Naive B cell (primary cell): ENCODE measurements at places on chromosomes 3 and 15.
A peak's percentile ranks its signal among the peaks of the same experiment; 100 is the strongest.

GRCh38 chr3:57753016-57753415 is 3.1 kb upstream of the SLMAP start:
- no peak for DNase-seq

GRCh38 chr3:186077466-186077865 is 31.4 kb downstream of the ETV5 start:
- DNase-seq: no peak

- no peak for DNase-seq
Observed at GRCh38 chr3:186506857-186507256, 37.3 kb downstream of the CRYGS start.

DNA sequence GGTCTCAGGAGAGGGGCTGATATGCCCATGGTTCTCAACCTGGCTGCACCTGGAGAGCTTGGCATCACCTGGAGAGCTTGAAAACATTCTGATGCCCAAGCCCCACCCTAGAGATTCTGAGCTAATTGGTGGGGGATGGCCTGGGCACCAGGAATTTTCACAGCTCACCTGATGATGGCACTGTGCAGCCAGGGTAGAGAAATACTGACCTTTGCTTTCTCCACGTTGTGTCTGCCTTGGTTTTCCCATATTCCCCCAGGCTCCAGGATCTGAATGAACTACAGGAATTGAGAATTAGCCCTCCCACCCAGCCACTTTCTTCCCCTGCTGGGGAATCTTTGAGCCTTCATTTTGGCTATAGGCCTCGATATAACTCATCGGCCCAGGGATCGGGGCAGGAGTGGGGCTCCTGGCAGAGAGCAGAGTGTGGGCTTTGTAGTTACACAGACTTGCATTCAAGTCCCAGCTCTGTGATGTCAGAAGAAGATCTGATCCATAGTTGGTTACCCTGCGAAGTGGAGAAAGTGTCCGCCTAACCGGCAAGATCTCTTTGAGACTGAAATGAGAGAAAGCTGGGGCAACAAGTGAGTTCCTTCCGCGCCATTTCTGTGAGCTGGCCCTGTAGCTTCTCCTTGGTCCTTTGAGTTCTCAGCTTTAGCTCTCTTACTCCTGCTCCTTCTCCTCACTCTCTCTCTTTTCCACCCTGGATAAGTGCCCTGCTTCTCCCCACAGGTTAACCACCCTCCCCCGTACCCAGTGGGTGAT is 33.1 kb upstream of the UBE2Q2 start:
- DNase-seq: no peak

GRCh38 chr3:155342344-155342743 is 48.9 kb upstream of the STRIT1 start:
- DNase-seq: no peak

- DNase-seq: no peak
Observed at GRCh38 chr3:171649267-171649666, 161.0 kb downstream of the PLD1 start.

DNA sequence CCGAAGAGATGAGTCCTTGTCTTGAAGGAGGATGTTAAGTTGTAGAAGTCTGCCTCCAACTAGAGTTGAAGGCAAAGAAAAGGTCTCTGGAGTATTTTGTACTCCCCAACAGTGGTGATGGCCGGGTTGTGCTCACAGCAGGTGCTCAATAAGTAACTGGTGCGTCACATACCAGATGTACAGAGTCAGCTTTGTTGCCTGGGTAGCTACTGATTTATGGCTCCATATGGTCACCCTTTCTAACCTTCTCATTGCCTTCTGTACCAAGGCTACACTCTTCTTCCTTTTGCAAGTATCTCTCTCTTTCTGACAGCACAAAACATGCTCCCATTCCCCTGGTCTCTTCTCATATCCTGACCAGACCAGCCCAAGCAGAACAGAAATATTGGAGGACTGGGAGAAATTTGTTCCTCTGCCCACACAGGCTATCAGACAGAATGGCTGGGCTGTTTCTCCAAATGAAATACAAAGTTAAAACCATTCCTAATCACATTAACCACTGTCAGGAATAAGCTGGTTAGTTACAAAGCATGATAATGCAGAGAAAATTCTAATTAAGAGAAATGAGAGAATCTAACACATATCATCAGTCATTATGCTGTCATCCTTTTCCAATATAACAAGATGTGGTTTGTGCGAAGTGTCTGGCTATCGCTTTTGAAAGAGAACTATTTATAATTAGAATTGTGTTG is 150.1 kb upstream of the LRRN1 start:
- DNase-seq: no peak

- no peak for DNase-seq
Observed at GRCh38 chr15:89794627-89795241, 18.6 kb downstream of the MESP2 start.

GRCh38 chr3:62624185-62624584 is 250.8 kb upstream of the FEZF2 start:
- DNase-seq: no peak

GRCh38 chr3:9206287-9206686 is 43.2 kb downstream of the SRGAP3 start:
- DNase-seq: no peak

DNA sequence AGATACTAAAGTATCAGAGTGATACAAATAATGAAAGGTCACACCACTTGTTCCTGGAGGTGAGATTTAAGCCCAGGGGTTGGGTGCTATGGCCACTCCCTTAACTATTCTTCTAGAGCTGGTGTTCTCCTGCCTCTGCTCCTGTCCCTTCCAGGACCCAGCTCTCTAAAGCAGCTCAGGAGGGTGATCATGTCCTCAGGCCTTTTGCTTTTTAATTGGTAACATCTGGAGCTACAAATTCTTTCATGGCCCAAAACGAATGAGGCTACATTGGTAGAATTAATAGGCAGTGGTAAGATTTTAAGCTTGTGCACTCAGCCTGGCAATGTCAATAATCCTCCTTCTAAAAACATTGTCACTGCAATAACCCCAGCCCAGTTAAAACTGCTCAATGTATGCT is 38.2 kb upstream of the CNOT10 start:
- DNase-seq: no peak

DNA sequence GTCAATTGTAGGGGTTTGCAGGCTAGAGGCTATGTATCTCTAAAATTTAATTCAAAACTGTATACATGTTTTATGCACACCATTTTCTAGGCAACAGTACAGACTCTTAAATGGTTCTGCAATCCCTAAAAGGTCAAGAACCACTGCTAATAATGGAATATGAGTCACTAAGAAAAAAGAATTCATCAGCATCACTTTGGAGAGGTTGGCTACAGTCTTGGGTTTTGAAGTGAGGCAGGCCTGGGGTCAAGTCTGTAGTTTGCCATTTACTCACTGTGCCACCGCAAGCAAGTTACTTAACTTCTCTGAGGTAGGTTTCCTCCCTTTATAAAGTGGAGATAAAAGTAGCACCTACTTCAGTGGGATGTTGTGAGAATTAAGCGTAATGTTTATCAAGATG is 33.7 kb downstream of the THRB start:
- DNase-seq: no peak

DNA sequence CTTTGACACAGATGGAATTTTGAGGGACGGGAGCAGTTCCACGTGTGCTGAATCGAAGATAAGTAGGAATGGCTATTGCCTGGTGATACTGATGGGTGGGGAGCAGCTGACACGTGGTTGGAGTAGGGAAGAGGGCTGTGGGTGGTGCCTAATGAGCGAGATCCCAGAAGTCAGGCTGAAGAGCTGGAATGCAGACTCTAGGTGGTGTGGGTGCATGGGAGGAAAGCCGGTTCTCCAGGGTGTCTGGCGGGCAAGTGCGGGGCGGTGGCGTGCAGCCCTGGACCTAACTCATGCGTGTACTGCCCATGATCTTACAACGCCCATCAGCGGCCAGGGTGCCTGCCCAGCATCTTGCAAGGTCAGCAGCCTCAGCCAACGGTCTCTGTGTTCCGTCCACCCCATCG is 63.1 kb downstream of the ARNT2 start:
- no peak for DNase-seq

DNA sequence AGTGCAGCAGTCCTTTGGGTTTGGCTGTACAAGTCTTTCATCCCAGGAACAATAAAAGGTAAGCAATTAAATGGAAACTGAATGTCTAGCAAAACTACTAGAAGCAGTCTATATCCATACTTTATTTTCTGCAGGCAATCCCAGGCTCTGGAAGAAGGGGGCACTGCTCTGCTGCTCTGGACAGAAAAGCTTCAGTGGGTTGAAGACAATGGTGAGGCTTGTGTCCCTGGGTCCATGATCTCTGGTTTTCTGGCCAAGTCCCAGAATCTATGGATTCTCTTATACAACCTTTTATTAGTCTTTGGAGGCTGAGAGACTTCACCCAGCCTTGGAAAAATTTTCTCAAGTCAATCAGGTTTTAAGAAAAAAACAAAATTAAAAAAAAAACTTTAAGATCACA is 35.6 kb downstream of the SCAP start:
- no peak for DNase-seq

DNA sequence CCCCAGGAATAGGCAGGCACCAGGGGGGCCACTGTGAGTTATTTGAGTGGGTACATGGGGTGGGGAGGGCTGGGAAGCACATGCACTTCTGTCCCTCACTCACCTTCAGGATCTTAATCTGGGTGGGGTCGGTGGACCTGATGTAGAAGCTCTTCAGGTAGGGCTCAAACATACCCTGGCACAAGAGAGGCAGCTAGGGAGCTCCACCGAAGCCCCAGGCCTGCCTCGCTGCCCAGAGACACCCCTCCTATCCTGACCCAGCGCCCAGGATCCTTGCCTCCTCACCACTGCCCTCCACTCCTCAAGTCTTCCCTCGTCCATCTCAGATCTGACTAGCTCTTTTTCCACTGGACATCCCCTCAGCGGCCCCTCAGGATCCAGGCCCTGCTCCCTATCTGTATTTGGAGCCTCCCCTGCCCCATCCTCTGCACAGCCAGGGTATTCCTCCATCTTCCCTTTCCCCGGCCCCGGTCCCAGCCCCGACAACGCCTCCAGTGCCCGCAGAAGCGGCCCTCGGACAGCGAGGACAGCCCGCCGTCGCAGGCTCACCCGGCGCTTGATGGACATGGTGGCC is 30.0 kb downstream of the AP3B2 start:
- DNase-seq: no peak

GRCh38 chr3:25454005-25454927 is 26.2 kb downstream of the RARB start:
- no peak for DNase-seq

GRCh38 chr3:179943117-179943880 is 93.4 kb downstream of the PEX5L start:
- DNase-seq: no peak

GRCh38 chr15:83102346-83102745 is 5.1 kb upstream of the TM6SF1 start:
- no peak for DNase-seq

- DNase-seq: no peak
Observed at GRCh38 chr3:126024049-126024854, 55.3 kb downstream of the ROPN1B start.

- DNase-seq: no peak
Observed at GRCh38 chr3:190266913-190267290, 55.3 kb downstream of the CLDN1 start.

DNA sequence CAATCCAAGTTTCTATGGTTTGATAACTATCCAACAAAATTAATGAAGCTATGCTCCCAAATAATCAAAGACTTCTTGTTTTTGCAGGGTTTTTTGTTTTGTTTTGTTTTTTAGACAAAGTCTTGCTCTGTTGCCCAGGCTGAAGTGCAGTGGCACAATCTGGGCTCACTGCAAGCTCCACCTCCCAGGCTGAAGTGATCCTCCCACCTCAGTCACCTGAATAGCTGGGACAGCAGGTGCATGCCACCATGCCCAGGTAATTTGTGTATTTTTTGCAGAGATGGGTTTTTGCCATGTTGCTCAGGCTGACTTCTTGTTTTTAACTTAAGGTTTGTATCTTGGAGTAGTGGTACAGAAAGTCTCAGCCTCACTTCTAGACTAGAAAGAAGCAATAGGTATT is 11.0 kb upstream of the GATM start:
- DNase-seq: no peak

DNA sequence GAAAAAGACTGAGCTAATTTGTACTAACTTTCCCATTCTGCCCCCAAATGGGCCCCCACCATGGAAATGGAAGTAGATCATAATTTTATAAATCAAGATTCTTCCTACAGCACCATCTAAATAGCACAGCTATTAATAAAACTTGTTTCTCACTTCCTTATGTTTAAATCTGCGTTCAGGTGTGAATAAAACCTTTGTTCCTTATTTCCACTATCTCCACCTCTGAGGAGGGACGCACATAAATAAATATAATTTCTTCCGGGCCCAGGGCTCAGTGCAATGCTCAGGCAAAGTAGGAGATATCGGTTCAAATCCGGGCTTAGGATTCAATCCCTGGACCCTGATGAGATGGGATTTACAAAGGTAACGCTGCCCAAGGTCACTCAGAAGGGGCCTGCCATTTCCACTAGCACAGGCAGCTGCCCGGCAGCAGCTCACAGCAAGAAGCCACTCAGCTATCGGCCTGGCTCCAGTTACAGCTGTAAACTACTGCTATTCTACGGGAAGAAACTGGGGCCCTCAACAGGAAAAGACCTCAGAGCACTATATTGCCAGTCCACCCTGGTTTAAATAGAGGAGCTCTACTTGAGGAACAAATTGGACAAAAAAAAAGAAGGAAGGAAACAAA is 52.5 kb downstream of the FOXP1 start:
- peak; percentile 24 for DNase-seq

GRCh38 chr3:192253138-192253887 is 474.0 kb downstream of the FGF12 start:
- DNase-seq: no peak

DNA sequence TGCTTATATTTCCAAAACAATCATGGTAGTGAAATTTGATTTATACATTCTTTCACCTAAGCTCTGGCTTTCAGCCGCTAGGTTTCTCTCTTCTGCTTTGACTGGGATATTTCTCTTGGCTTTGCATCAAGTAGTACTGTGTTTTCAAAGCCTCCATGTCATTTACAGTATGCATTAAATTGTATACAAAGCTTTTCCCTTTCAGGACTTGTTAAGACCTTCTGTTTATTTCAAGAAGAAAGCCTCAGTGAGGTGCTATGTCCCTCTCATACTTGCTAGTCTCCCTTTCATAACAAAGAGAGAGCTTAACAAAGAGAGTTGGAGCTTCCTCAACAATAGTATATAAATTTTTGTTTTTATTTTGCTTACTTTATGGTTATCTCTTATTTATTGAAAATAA is 84.2 kb upstream of the SLC25A26 start:
- DNase-seq: no peak

GRCh38 chr3:132342610-132343009 is 25.4 kb downstream of the ACP3 start:
- DNase-seq: no peak

- peak; percentile 62 for DNase-seq
Observed at GRCh38 chr3:151282921-151283320, 4.6 kb upstream of the P2RY14 start.
